ENCODE measurements at places on chromosomes 11 and 22.

DNA sequence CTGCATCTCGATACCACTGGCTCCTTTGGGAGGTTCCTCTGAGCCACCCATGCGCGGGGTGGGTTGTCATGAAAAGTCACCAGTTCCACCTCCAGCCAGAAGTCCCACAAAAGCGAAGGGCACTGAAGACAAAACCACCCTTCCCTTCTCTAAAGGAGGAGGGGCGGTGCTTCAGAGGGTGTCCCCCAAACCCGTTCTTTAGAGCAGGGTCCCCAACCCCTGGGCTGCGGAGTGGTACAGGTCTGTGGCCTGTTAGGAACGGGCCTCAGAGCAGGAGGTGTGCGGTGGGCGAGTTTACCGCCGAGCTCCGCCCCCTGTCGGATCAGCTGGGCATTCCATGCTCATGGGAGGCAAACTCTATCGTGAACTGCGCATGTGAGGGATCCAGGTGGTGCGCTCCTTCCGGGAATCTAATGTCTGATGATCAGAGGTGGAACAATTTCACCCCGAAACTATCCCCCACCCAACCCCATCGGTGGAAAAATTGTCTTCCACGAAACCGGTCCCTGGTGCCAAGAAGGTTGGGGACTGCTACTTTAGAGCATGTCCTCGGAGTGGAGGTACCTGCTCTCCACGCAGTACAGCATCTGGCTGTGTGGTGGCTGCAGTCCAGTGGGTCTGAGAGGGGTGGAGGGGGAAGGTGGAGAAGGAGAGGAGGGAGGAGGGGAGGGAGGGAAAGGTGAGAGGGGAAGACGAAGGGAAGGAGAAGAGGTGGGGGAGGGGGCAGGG is 72.9 kb upstream of the SEPTIN5 start:
- DNase-seq, result peak; percentile 72

GRCh38 chr11:10291801-10292638 is 2.0 kb downstream of the SBF2 start:
- no peak for DNase-seq

DNA sequence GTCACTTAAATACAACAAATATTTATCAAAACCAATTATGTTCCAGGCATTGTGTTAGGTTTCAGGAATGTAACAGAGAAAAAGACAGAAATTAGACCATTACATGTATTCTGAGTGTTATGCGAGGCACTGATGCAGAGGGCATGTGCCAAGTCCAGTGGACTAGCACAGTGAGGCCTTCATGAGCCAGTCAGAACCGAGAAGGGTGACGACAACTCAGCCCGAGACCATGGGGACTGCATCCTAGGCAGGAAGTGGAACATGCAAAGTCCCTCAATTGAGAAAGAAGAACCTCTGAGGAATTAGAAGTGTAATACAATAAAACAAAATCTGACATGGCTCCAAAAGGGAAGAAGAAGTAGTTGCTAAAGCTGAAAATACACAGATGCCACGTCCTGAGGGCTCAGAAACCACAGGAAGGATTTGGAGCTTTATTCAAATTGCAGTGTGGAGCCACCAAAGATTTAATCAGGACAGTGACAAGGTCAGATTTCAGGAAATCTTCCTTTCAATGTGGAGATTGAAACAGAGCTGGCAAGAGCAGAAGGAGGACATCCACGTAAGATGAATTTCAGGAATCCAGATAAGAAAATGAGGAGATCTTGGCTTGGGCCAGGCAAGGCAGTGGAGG is 529.6 kb downstream of the NTM start:
- DNase-seq, result no peak

DNA sequence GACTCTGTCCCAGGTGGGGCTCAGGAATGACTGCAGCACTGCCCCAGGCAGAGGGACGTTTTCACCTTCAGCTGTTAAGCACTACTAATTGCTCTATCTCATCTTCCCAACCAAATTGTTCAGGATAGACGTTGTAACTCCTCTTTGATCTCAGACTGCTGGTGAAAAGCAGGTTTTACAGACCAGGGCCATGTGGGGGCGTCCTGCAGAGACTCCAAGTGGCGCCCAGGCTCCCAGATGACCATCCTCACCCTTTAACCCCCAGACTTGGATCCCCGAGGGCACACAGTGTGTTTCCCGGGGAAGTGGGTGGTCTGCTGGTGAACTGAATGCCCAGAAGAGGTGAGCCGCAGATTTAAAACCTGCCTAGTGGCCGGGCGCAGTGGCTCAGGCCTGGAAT is 23.9 kb downstream of the FADD start:
- DNase-seq, result no peak

- no peak for DNase-seq
Measured at GRCh38 chr11:69529001-69529400, 47.5 kb downstream of the LINC01488 start.

DNA sequence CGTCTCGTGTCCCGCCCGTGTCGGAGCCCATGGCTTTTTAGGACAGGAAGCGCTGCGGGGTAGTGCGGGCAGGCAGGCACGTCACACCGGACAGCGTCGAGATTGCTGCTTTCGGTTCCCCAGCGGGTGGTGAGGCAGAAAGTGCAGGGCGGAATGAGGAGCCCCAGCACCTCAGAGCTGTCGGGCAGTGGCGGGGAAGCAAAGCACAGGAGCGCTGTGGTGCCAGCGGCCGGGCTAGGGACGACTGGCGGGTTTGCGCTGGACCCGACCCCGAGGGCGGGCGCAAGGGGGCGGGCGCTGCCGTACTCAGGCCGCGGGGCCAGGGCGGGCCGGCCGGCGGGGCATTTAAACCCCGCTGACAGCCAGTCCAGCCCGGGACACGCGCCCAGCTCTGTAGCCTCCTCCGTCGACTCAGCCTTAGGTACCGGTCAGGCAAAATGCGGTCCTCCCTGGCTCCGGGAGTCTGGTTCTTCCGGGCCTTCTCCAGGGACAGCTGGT is at the start of gene SLC37A2:
Gene SLC37A2, plus strand, starts transcription at position 375 of the 498 bp plus-strand sequence. Its CDS starts 63 bp downstream, at position 438.
- DNase-seq, result peak; percentile 87

DNA sequence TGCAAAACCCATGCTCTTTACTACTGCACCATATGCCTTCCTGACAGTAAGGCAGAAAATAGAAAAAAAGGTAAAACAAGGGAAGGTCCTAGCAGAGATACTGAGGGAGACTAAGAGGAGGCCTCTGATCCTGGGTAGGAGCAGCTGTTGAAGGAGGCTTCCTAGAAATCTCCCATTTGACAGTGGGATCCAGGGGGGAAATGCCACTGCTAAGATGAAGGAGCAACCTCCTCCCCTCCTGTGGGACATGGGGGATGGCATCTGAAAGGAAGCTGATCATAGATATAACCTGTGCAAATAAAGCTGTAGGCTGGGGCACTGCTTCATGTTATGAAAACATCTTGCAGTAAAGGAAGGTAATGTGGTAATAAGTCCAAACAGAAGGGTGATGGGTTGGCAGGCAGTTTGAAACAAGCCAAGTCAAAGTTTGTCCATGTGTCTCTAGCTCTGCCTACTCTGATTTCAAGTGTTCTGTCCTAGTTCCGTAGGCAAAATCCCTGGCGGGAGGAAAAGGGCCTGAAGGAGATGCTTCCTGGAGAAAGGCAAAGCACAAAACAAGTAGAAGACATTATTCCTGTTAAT is 86.7 kb upstream of the EED start:
- DNase-seq, result no peak

DNA sequence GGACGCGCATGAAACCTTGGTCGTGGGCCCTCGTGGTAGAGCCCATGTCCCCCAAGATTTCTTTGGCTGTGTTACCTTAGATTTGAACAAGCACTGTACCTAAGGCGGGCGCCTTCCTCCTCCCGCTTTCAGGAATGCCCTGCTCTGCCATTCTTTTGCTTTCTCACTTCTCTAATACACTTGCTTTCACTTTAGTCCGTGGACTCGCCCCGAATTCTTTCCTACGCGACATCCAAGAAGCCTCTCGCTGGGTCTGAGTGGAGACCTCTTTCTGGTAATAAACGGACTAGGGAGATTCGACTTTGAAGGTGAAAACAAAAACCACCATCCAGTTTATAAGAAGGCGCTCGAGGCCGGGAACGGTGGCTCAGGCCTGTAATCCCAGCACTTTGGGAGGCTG is 1.2 kb upstream of the NUP50 start:
- DNase-seq, result no peak

GRCh38 chr11:122367809-122368231 is 251.8 kb upstream of the BLID start:
- DNase-seq, result peak; percentile 95

DNA sequence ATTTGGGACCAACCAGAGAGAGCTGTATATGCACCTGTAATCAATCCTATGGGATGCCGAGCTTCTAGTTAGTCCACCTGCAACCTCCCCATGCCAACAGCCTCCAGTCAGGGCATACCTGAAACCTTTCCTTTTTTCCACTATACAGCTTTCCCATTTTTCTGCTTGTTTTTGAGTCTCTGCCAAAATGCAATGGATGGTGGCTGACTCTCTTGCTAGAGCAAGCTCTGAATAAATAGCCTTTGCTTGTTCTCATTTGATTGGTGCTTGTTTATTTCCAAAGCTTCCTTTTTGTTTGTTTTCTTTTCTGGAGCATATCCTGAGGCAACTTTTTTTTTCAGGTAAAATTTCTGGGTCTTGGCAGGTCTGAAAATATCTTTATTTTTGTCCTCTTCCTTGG is 58.0 kb upstream of the PLET1 start:
- no peak for DNase-seq

- DNase-seq, result no peak
Measured at GRCh38 chr11:78438298-78438975, 20.8 kb upstream of the GAB2 start.

GRCh38 chr22:39746600-39747262 is 146.8 kb downstream of the ENTHD1 start:
- DNase-seq, result no peak

DNA sequence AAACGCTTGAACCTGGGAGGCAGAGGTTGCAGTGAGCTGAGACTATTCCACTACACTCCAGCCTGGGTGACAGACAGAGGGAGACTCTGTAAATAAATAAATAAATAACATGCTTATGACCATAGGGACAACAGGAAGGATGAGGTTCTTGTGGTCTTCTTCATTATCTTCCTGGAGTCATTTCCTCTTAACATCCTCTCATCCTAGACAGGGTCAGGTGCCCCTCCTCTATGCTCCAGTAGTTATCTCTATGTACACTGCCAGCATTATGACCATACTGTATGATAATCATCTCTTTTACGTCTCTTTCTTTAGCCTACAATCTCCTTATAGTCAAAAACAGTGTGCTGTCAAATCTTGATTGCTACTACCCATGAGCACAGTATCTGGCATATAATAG is 17.7 kb downstream of the RAB30 start:
- DNase-seq, result no peak

DNA sequence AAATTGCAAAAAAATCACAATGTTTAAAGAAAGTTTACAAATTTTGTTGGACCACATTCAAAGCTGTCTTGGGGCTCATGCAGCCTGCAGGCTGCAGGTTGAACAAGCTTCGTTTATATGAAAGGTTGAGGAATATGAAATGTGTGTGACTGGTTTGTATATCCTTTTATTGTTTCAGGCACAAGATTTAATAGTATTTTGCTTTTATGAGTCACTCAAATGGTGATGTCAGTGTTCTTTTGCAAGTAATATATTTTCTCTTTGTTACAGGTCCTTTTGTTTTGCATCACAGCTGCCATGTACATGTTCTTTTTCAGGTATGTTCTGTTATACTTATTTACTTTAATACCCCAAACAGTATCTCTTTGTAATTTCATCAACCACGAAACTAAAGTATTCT is 198.6 kb downstream of the TMEM135 start:
- no peak for DNase-seq

DNA sequence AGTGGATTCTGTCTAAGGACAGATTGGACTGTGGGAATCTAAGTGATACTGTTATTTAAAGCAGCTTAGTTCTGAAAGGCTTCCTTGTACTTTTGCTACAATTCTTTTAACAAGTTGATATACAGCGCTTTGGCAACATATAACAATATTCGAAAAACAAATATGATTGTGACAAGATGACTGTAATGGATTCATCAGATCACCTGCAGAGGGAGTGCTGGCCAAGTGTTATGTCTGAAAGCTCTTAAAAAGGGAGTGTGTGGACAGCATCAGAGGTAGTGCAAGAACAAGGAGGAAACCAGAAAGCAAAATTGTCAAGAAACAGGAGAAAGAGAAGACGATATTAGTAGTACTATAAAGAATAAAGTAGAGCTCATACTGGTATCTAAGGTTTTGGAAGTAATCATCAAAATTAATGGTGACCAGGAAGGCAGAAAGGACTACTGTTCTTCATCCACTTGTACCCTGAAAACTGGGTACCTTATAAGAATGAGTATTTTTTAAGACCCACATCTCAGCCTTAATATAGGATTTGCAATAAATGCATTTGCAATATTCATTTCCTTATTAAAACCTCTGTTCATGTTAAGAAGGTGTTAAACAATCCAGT is 1112.0 kb upstream of the CCDC90B start:
- DNase-seq, result peak; percentile 42

DNA sequence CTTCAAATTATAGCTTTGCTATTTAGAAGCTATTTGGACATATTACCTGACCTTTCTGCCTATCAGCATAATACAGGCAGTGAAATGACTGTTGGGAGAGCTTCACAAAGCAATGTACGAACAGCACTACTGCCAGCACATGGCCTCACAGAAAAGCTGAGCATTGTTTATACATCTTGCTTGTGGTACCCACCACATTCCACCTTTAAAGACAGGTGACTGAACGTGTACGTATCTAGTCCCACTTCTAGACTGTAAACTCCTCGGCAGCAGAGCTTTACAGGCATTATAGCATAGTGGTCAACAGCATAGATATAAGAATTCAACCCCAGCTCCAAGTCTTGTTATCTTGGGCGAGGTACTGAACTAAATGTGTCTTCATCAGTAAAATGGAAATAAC is 1.6 kb downstream of the JOSD1 start:
- no peak for DNase-seq

DNA sequence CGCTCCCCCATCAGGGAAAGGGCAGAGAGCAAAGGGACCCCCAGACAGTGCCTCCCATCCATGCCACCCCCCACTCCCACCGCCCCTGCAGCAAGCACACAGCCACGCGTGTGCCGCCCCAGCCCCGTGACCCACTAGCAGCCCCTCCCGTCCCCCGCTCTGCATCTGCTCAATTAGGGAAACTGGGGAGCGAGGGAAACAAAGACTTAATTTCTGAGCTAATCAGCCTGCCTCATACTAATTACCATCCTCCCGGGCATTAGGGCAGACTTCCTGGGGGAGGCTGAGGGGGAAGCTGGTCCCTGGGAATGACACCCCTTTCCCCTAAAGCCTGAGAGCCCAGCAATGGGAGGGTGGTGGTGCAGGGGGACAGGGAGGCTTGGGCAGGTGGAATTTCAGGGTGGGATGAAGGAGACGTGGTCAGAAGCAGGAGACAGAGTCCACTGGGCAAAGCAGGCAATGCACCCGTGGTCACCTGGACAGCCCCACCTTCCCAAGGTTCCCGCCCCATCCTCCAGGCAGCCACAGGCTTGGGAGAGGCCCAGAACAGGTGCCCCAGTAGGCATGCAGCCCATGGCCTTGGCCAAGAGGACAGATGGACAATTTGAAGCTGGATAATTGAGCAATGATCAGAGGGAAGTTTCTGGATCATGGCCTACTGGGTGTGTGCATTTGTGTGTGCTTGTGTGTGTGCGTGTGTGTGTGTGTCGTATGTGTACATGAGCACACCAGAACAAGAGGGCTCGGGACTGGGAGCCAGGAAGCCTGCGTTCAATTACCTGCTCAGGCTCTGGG is 20.6 kb downstream of the ELFN2 start:
- DNase-seq, result no peak
